ENCODE measurements at places on chromosomes 12 and 14. TPM values are rescaled to one million over a fixed set of nuclear protein-coding genes. Genes with fewer than 3 reads are reported as not detected.

The DDX47 gene
- total RNA-seq = 44.8 TPM

The PTCSC3 gene
- not detected for total RNA-seq

The CCDC196 gene
- total RNA-seq = not detected

The NELL2 gene
- 10.1 TPM for total RNA-seq

The ATF7IP gene
- 45.4 TPM for total RNA-seq

The EID3 gene
- 13.3 TPM for total RNA-seq

The ADCY4 gene
- 13.8 TPM for total RNA-seq

The KRT75 gene
- not detected for total RNA-seq

The IRAK3 gene
- 22.2 TPM for total RNA-seq

The RDH5 gene
- total RNA-seq = 21.6 TPM

The LRCOL1 gene
- not detected for total RNA-seq

The TSHR gene
- 0.48 TPM for total RNA-seq

The MIPOL1 gene
- total RNA-seq = 36.1 TPM

The UBE3B gene
- total RNA-seq = 54.7 TPM

The TAS2R10 gene
- total RNA-seq = 1.3 TPM

The BBOF1 gene
- 18.7 TPM for total RNA-seq

The AQP2 gene
- total RNA-seq = not detected

The TSPAN9 gene
- total RNA-seq = 16.8 TPM

The MYO1H gene
- total RNA-seq = 0.16 TPM

The GRIN2B gene
- total RNA-seq = 0.16 TPM

The OTOGL gene
- total RNA-seq = 0.16 TPM

The STXBP6 gene
- 2.6 TPM for total RNA-seq

The KLRC2 gene
- 2.1 TPM for total RNA-seq

The KITLG gene
- 31.8 TPM for total RNA-seq

The SLC17A8 gene
- not detected for total RNA-seq

The SMIM41 gene
- total RNA-seq = 1.3 TPM

The EXOC3L4 gene
- not detected for total RNA-seq

The HOXC12 gene
- not detected for total RNA-seq

The ENDOU gene
- 1.0 TPM for total RNA-seq

The NXPH4 gene
- total RNA-seq = not detected

The RPL10L gene
- not detected for total RNA-seq

The DTX1 gene
- total RNA-seq = 7.9 TPM

The SOCS2 gene
- total RNA-seq = 59.0 TPM

The INHBC gene
- not detected for total RNA-seq

The SPRYD3 gene
- 36.3 TPM for total RNA-seq

The AMDHD1 gene
- 0.98 TPM for total RNA-seq

The ACOT2 gene
- total RNA-seq = 70.1 TPM

The PRB2 gene
- total RNA-seq = not detected

The HOXC9 gene
- 4.6 TPM for total RNA-seq

The NOVA1 gene
- total RNA-seq = 59.0 TPM

The TAS2R14 gene
- 7.9 TPM for total RNA-seq

The PRH2 gene
- not detected for total RNA-seq

The SELPLG gene
- 5.2 TPM for total RNA-seq

The PROX2 gene
- total RNA-seq = not detected

The PPP1R3E gene
- 11.6 TPM for total RNA-seq

The SERPINA6 gene
- total RNA-seq = not detected

The SYNE3 gene
- total RNA-seq = 22.0 TPM

The SLC10A1 gene
- total RNA-seq = not detected

The PRIM1 gene
- total RNA-seq = 13.0 TPM

The TAS2R42 gene
- not detected for total RNA-seq

The TAS2R43 gene
- 9.2 TPM for total RNA-seq

The AQP5 gene
- 4.6 TPM for total RNA-seq

The PMEL gene
- total RNA-seq = 4.7 TPM

The CYP46A1 gene
- 1.6 TPM for total RNA-seq

Data from breast epithelium (tissue), 4 donors.